ENCODE measurements at places on chromosomes 7 and 10. TPM values are rescaled to one million over a fixed set of nuclear protein-coding genes. Genes with fewer than 3 reads are reported as not detected.

- DNase-seq, result no peak
Observed at GRCh38 chr7:127726476-127726875, 74.5 kb downstream of the SND1 start.

DNA sequence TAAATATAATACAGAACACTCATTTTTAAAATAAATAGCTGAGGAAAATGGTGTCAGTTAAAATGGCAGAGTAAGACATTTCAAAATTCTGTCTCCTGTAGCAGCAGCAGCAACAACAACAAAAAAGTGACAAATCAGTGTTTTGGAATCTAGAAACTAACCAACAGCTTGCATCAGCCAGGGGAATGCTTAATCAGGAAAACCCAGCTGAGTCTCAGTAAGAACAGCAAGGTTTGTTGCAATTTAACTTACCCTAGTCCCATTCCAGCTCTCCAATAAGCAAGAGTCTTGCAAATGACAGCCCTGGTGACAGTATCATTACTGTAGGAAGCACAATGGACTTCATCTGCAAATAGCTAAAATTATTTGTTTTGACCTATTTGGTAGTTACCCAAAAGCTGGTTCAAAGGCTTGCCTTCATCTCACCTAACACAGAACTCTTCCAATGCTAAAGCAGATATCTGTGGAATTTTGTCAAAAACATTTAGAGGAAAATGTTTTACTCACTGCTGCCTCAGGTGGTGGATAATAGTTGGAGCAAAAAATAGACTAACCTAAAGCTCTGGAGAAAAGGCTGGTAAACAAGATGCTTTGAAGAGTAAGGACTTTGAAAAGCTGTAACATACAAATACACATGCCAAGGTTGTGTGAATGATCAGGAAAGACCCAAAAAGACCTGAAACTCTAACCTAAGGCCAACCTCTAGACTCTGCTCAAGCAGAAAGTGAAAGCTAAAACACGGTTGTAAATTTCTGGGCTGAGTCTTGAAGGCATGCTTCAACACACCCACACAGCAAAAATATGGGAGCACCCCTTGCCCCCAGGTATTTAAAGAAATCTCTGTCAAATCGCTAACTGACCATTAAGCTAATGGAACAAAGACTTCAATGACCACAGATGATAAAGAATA is 9.9 kb upstream of the ARHGAP22 start:
- DNase-seq, result no peak

GRCh38 chr7:46206476-46207060 is 285.5 kb upstream of the IGFBP3 start:
- DNase-seq, result no peak

DNA sequence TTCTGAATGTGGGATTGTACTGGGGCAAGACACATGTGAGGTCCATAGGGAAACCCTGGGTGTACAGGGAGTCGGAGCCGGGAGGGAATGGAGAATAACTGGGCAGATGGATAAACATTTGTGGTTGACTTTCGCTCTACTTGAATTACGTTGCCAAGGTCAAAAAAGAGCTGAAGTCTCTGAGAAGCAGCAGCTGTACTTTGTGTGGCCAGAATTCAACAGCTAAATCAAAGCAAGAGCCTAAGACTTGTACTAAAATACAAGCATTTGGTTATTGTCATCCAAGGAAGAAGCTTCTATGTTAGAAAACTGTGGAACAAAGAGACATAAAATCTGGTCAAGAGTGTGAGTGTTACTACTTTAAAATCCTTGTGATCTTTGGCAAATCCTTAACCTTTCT is 457.2 kb downstream of the ARL4A start:
- DNase-seq, result no peak

DNA sequence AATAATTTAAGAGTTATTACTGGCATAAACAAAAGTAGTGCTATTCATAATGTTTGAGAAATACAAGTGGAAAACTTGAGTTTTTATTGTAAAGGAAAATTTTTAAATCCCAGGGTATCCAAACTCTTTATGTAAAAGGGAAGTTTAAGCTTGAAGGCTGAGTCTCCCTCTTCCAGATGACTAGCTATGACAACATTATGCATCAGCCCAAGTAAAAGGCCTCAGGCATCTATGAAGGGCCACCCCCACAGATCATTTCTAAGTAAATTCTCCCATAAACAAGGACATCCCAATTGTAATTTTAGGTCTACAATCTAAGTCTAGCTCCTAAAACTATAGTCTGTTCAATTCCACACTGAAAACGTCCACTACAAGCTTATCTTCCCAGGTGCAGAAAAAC is 166.2 kb upstream of the STEAP1 start:
- no peak for DNase-seq

DNA sequence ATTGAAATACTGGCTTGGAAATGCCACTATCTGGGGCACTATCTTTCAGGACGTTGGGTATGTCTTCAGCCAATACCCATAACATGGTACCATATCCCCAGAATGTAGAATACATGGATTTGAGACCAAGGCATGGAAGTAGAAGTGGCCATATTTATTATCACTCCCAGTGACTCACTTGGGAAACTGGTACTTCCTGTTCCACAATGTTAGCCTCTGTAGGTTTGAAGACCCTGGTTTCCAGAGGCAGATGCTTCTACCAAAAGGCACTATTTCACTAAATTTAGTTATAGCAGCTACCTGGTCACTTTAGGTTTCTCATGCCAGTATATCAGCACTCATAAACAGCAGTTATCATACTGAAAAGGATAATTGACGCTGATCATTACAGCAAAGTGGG is 184.2 kb downstream of the CCDC71L start:
- DNase-seq, result no peak

DNA sequence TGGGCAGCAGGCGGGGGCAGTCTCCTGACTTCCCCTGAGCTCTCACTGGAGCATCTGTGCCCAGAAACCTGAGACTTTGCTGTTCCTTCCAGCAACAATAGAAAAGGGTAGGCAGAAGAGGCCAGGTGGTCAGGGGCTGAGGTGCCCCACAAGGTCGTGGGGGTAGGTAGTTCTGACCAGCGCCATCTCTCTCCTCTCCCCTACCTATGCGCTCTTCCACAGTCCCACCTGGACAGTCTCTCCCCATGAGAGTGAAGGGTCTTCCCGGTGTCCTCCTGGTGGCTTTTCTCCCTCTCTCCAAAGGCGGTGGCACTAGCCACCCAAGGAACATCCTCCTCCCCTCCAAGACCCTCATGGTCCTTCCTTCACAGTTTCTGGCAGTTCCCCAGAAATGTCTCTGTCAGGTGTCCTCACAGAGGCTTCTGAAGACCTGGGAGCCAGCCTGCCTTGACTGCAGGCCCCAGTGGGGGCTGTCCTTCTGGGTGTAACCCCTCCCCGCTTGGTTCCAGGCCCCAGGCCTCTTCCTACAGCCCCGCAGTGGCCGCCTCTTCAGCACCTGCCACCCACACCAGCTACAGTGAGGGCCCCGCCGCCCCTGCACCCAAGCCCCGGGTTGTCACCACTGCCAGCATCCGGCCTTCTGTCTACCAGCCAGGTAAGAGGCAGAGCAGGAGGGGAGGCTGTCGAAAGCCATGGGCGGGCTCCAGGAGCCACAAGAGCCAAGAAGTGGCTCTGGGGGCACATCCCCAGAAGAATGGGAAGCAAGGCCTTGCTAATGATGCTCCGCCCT is 41.3 kb downstream of the LDB3 start:
- DNase-seq, result no peak

DNA sequence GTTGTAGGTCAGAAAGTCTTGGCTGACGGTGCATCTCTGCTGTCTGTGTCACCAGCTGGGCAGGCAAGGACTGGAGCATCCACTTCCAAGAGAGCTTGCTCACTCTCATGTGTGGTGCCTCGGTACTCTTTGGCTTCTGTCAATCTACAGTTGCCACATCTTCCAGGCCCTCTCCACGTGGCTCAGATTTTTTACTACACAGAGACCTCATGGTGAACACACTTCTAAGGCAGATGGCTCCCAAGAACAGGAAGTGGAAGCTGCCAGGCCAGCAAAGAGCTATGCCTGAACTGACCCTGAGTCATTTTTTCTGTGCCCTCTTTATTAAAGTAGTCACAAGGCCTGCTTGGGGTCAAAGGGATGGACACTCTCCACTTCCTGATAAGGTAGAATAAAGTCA is 351.5 kb upstream of the AUTS2 start:
- no peak for DNase-seq

GRCh38 chr10:95691281-95691680 is 2.4 kb downstream of the TCTN3 start:
- no peak for DNase-seq

GRCh38 chr10:35739998-35740397 is 97.9 kb upstream of the FZD8 start:
- DNase-seq, result no peak

GRCh38 chr10:8975535-8975934 is 921.0 kb downstream of the GATA3 start:
- no peak for DNase-seq

- no peak for DNase-seq
Observed at GRCh38 chr7:129902788-129903422, 49.9 kb downstream of the UBE2H start.

DNA sequence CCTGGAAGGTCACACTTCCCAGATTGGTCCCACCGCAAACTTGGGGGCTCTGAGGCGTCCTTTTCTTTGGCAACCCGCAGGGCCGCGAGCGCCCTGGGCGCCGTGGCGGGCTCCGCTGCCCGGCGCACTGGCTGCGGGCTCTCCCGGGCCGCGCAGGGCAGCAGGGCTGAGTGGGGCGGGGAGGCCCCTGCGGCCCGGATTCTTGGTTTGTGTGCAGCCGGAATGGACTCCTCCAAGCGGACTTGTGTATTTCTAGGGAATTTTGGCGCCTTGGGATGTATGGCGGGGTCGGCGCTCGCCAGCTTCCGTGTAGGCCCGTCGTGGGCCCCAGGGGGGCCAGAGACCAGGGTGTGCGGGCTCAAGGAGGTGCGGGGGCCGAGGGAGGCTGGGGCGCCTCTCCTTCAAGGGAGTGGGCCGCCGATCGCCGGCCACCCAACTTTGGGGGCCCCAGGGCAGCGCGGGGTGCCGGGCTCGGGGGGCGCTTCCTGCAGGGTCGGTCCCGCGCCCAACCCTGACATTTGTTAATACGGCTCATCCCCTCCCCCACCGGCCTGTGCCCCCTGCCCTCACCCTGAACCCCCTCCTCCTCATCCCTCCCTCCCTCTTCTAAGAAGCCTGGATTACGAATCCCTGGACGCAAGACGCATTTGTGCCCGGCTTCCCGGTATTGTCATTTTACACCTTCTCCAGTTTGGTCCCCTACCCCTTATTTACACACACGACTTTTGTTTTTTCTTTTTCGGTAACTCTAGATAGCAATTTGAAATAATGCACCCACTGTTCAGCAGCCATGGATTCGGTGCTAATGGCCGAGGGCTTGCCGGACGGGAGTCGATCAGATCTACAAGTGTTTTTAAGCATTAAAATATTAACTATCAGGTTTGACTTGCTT is 2.5 kb downstream of the TCF7L2 start:
- DNase-seq, result no peak

GRCh38 chr10:1089017-1089689 is 33.0 kb downstream of the WDR37 start:
- no peak for DNase-seq

DNA sequence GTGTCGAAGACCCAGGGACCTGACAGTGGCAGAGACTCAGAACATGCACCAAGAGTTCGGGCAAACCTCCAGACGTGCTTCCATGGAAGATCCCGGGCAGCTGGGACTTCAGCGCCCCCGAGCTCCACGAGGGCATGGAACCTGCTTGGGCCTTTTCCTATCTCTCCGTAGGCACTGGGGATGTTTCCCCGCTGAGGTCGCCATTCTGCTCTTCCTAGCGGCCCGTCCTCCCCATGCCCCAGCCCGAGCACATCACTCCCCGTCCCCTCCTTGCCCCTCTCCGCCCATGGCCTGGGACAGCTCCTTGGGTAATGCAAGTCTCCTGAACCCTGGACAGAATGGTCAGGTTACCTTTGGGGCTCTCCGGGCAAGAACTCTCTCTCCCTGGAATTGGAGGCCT is 32.3 kb upstream of the SHH start:
- no peak for DNase-seq

DNA sequence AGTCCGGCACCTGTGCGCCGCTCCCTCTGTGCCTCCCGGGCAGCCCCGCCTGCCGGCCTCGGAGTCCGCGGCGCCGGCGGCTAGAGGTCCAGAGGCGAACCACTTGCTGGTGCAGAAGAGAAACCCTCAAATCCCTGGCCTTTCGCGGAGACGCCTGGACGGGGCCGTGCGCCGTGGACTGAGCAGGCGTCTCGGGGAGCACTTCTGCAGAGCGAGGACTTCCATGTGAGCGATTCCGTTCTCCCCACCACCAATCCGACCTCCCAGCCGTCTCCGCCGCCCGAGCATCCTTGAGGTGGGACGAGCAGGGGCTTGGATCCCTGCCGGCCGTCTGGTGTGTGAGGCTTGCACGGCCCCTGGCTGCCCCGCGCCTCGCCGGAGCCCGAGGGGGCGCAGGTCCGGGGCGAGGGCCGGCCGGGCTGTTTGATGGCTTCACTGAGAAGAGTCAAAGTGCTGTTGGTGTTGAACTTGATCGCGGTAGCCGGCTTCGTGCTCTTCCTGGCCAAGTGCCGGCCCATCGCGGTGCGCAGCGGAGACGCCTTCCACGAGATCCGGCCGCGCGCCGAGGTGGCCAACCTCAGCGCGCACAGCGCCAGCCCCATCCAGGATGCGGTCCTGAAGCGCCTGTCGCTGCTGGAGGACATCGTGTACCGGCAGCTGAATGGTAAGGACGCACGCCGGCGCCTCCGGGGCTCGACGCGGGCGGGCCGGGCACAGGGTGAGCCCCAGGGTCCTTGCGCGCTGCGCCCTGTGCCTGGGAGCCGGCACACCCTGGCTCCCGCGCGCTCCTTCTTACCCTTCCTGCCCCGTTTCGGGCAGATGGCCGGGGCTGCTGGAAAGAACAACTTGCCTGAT is 660 bp downstream of the GALNT17 start:
- DNase-seq, result no peak

GRCh38 chr10:23525406-23525805 is 86.5 kb downstream of the OTUD1 start:
- DNase-seq, result no peak

- no peak for DNase-seq
Observed at GRCh38 chr7:22920672-22921071, 93.3 kb downstream of the HYCC1 start.

DNA sequence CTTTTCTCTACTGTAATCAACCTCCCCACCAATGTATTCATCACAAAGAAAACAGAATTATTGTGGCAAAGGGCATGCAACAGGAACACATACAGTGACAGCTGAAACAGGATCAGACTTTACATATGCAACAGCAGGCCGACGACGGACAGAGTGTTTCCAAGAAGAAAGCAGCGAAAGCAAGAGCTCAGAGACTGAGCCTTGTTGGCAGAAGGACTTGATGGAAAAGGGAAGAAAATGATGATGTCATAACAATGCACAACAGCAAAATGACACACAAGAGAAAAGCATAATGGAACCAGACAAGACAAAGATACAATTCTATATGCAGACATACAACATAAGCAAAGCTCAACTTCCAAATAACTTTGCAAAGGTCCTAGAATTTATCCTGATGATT is 106.5 kb downstream of the ARHGAP12 start:
- DNase-seq, result no peak

GRCh38 chr10:129784891-129785290 is 179.2 kb downstream of the EBF3 start:
- DNase-seq, result no peak

GRCh38 chr10:80468806-80469421 is 14.8 kb downstream of the TSPAN14 start:
- peak; percentile 49 for DNase-seq

- DNase-seq, result no peak
Observed at GRCh38 chr7:1569440-1569832, 396 bp downstream of the PSMG3 start.

The PKD2L1 gene
- 0.14 TPM for total RNA-seq

The SLC29A3 gene
- total RNA-seq, result 1.4 TPM

The FKBP6 gene
- not detected for total RNA-seq

The CFAP58 gene
- total RNA-seq, result not detected

The PHKG1 gene
- 8.9 TPM for total RNA-seq

The MACROH2A2 gene
- 2.6 TPM for total RNA-seq

The PANK1 gene
- 0.28 TPM for total RNA-seq

The SAP25 gene
- total RNA-seq, result 30.2 TPM

The HSPB1 gene
- 33.2 TPM for total RNA-seq

The NUTM2B gene
- 2.3 TPM for total RNA-seq

Measured in CD8-positive, alpha-beta T cell (primary cell).